Hepatic stellate cell (primary cell): ENCODE measurements at places on chromosomes 7 and 10.

GRCh38 chr10:127368101-127368500 lies 171.7 kb upstream of the INSYN2A start:
- no peak for DNase-seq

- no peak for DNase-seq
Observed at GRCh38 chr7:84553711-84554110, 359.1 kb upstream of the SEMA3A start.

DNA sequence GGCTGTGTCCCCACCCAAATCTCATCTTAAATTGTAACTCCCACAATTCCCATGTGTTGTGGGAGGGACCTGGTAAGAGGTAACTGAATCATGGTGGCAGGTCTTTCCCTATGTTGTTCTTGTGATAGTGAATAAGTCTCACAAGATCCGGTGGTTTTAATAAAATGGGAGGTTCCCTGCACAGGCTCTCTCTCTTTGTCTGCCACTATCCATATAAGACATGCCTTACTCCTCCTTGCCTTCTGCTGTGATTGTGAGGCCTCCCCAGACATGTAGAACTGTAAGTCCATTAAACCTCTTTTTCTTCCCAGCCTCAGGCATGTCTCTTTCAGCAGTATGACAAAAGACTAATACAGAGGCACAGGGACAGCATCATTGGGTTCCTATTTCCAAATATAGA lies 381.2 kb downstream of the SFMBT2 start:
- no peak for DNase-seq

DNA sequence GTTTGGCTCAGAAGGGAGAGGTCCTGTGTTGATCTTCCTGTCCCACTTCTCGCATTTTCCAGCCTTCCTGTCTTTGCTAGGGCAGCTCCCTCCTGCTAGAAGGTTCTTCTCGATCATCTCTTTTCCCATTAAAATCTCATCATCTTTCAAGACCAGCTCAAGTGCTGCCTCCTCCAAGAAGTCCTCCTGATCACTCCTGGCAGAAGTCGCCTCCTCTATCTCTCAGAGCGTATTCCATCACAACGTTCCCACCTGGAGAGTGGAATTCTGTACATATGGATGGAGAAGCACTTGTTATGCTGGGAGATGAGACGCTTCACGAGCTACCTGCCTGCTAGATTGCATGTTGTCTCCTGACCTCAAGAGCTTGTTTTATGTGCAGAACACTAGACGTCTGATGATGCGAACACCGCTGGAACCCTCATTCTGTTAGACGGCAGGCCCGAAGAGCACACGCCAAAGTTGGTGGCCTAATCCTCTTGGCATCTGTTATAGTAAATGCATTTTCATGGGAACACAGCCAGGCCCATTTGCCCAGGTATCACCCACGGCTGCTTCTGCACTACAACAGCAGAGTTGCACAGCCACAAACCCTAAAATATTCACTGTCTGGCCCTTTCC lies 68.0 kb upstream of the INSIG1 start:
- no peak for DNase-seq

GRCh38 chr7:1558841-1559625 lies 3.0 kb upstream of the TMEM184A start:
- DNase-seq: no peak

- no peak for DNase-seq
Observed at GRCh38 chr7:28672397-28672797, 260.1 kb downstream of the CREB5 start.

GRCh38 chr7:81414411-81414810 lies 355.4 kb downstream of the HGF start:
- no peak for DNase-seq

DNA sequence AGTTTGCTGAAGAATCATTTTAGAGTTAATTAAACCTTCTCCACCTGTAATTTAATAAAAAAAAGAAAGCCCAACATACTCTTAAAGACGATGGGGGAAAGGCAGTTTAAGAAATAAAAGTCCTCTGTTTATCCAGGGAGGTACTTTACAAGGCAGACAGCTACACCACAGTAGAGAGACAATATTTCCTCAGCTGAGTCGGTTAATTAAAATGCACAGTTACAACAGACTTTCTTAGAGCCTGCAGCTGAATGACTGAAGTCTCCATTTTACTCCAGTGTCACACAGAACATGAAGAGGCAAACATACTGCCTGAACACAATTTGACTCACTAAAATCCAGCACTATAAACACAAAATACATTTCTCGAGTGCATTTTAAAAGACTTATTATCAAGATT lies 15.1 kb downstream of the LRRTM3 start:
- DNase-seq: no peak

GRCh38 chr7:112791465-112792168 lies 1.4 kb upstream of the TMEM168 start:
- DNase-seq: no peak

DNA sequence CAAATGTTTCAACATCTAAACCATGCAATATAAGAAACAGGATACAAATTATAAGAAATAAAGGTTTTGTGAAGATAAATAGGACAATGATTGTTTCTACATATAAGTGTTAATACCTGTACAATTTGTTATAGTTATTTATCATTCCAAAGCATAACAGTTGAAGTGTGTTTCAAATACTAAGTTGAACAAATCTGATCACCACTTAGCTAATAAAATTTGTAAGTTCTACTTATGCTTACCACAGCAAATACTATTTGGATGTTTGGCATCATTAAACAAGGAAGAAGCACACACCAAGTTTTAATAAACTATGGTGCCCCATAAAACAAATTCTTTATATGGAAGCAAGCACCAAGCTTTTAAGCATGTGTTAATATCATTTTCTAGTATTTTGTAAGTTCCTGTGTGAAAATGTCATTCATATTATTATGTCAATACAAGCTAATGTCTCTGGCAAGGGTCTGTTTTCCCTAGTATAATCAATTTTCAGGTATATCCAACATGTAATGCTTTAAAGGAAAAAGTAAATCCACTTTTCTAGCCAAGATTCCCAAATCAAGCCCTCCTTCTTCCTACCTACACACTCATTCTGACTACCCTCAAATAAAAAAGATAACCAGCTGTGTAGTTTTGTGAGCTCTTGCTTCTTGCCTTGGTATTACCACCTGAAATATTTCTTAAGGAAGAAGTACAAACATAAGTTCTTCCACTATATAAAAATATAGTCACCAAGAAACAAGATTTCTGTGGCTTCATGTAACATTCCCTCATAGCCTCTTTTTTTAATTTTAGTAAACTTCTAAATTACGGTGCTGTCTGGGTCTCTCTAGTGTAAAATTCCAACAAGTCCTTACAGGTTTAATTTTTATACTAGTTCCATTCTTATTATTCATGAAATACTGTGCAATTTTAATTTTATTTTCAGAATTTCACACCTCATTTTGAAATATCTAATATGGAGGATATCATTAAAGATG lies 9.2 kb downstream of the SKAP2 start:
- DNase-seq: no peak

DNA sequence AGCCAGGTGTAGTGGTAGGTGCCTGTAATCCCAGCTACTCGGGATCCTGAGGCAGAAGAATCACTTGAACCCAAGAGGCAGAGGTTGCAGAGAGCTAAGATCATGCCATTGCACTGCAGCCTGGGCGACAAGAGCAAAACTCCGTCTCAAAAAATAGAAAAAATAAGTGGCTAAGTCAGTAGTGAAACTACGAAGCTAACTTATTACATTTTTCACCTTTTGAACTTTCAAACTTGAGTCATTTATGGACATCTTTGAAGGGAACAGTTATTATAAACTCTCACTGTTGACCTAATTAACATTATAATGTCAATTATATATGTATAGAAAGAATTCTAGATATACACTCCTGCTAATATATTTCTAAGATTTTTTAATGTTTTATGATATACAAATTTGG lies 541.5 kb upstream of the C7orf33 start:
- DNase-seq: no peak

GRCh38 chr7:107836237-107837144 lies 33.5 kb upstream of the SLC26A3 start:
- DNase-seq: no peak

DNA sequence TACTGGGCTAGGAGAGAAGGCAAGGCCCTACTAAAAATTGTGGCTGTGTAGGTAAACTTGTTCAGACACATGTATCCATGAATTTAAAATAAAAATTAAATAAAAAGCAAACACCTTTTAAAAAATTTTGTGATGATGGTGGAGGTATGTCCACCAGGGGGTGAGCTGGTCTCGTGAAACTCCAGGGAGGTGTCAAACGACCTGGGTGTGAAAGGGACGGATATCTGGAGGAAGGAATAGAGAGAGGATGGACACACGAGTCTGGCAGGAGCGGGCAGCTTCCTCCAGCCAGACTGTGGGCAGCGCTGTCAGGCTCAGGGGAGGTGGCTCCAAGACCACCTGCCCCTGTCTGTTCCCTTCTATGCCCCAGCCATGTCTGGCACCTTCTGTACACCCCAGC lies 34.8 kb upstream of the DMBT1 start:
- DNase-seq: no peak

DNA sequence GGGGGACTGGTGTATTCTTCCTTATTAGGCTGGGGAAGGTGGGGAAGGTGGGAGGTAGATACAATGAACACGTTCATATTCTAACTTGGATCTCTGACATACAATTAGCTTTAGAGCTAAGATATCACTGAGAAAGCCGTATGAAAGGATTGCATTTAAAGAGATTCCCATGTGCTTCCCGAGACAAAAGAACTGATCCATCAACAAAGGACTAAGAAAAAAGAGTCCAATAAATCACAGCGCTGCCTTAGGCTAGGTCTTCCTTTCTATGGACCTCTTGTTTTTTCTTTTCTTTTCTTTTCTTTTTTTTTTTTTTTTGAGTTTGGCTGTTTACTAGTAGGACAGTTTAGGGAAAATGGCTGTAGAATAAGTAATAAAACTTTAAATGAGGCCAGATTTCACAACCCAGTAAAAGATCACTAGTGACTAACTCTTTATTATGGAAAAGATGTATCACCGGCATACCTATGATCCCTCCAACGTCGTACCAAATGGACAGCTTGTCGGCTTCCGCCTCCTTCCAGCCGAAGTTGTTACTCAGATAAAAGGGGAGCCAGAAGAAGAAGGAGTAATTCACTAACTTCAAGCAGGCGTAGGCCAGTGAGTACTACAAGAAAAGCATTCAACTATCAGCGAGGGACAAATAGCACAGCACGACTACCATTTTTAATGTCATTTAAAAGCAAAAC lies 50.0 kb downstream of the SLC37A3 start:
- DNase-seq: no peak

DNA sequence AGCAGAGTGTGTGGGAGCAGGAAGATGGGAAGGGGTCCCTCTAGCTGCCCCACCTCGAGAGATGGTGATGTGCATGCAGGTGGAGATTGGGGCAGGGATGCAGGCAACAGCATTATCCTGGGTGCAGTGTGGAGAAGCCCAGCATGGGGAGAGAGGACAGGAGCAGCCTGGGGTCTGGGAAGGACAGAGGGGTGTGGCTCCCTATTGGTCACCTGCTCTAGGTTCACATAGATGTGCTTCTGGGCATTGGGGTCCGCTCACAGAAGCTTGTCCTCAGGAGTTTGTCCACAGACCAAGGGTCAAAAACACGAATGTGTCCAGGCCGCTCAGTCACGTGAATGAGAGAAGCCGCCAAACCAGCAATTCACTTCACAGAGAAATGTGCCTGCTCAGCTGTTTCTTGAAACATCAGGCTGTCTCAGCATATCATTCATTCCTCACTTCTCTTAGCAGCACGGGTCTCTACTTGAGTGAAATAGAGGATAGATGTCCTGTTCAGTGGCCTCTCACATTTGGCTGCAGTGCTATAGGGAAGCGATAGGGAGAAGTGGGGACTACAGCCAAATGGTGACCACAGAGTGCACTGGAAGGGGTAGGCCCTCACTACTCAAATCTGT lies 11.5 kb upstream of the SLC29A3 start:
- DNase-seq: no peak

DNA sequence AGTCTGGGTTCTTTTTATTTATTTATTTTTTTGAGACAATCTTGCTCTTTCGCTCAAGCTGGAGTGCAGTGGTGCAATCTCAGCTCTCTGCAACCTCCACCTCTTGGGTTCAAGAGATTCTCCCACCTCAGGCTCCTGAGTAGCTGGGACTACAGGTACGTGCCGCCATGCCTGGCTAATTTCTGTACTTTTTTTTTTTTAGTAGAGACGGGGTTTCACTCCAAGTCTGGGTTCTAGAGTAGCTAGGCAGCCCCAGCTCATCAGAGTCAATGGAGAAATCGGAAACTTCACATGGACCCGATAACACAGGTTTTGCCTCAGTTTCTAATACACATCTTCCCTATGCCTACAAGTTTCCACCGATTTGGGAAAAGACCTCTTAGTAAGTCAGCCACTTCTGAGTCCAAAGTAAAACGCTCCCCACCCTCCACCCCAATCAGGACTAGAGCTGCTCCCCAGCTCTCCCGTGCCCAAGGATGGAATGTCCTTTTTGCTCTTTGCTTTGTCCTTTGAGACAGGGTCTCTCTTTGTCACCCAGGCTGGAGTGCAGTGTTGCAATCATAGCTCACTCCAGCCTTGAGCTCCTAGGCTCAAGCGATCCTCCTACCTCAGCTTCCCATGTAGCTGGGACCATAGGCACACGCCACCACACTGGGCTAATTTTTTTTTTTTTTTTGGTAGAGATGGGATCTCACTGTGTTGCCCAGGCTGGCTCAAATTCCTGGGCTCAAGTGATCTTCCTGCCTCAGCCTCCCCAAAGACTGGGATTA lies 3.8 kb upstream of the SERPINE1 start:
- DNase-seq: no peak

- peak; percentile 74 for DNase-seq
Observed at GRCh38 chr10:99966306-99966705, 43.4 kb downstream of the DNMBP start.

DNA sequence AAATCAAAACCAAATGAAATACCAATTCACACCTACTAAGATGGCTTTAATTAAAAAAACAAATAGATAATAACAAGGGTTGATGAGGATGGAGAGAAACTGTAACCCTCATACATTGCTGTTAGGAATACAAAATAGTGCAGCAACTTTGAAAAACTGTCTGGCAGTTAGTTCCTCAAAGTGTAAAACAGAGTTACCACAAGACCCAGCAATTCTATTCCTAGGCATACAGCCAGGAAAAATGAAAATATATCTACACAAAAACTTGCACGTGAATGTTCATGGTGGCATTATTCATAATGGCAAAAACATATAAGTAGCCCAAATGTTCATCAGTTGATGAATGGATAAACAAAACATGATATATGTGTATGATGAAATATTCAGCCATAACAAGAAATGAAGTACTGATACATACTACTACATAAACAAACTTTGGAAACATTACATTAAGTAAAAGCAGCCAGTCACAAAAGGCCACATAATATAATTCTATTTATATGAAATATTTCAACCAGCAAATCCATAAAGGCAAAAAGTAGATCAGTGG lies 83.5 kb downstream of the BRAF start:
- DNase-seq: no peak

- no peak for DNase-seq
Observed at GRCh38 chr10:92800134-92800733, 48.1 kb upstream of the EXOC6 start.
